Activated CD4-positive, alpha-beta T cell treated with anti-CD3 and anti-CD28 coated beads, Interleukin-2, amount 10 ng/mL, durations not matched to agents 24 days and 14 days (primary cell): ENCODE measurements at places on chromosomes 11 and 22. TPM values are rescaled to one million over a fixed set of nuclear protein-coding genes. Genes with fewer than 3 reads are reported as not detected.
A peak's percentile ranks its signal among the peaks of the same experiment; 100 is the strongest.

GRCh38 chr22:31923136-31923535, 21.2 kb upstream of the YWHAH start:
- DNase-seq, result no peak
- H3K36me3 ChIP-seq, result no peaks in the 10 kb centered on the region

The TRIM6 gene
- 0.14 and 0.62 TPM in 2 replicates for total RNA-seq

DNA sequence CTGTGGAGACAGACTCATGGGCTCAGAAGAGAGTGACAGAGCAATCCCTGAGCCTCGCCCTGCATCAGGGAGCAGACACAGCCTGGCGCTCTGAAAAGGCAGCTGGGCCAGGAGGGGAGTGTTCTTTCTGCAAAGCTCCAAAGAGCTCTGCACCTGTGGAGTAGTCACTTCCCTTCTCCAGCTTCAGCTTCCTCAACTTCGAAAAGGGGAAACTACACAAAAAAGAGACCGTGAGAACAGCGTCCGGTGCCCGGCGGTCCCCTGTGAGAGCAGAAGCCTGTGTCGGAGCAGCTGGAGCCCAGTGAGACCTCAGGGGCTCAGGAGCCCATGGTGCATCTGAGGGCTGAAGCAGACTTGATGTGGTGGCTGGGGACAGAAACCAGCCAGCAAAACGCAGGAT, 35.1 kb downstream of the TP53I11 start:
- DNase-seq, result no peak
- peaks cover 4% of the 10 kb centered on the region for H3K4me1 ChIP-seq
- H3K27ac ChIP-seq, result no peak overlapping the region
- H3K36me3 ChIP-seq, result no peaks in the 10 kb centered on the region
- no peaks in the 10 kb centered on the region for H3K27me3 ChIP-seq

- H3K27ac ChIP-seq, result no peak overlapping the region
- peaks cover 14% of the 10 kb centered on the region for H3K4me1 ChIP-seq
- H3K4me3 ChIP-seq, result no peak overlapping the region
- no peaks in the 10 kb centered on the region for H3K36me3 ChIP-seq
- DNase-seq, result no peak
Measured at GRCh38 chr22:30044369-30044768, 35.9 kb upstream of the HORMAD2 start.

DNA sequence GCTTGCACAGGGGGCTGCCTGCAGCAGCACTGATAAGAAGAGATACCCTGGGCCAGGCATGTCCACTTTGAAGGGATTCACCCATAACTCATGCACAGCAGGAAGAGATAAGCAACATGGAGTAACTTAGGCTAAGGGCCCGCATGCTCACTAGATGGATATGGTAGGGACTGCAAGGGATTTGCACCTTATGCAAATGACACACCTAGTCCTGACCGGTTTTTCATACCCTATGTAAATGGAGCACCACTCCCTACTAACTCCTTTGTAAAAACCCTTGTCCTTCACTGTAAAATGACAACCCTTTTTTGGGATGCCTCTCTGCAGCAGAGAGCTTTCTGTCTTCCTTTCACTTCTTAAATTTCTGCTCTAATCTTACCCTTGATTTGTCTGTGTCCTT, 658.9 kb upstream of the CCDC179 start:
- no peak for DNase-seq
- no peaks in the 10 kb centered on the region for H3K36me3 ChIP-seq
- H3K27me3 ChIP-seq, result no peaks in the 10 kb centered on the region
- no peak overlapping the region for H3K4me3 ChIP-seq
- no peak overlapping the region for H3K27ac ChIP-seq

DNA sequence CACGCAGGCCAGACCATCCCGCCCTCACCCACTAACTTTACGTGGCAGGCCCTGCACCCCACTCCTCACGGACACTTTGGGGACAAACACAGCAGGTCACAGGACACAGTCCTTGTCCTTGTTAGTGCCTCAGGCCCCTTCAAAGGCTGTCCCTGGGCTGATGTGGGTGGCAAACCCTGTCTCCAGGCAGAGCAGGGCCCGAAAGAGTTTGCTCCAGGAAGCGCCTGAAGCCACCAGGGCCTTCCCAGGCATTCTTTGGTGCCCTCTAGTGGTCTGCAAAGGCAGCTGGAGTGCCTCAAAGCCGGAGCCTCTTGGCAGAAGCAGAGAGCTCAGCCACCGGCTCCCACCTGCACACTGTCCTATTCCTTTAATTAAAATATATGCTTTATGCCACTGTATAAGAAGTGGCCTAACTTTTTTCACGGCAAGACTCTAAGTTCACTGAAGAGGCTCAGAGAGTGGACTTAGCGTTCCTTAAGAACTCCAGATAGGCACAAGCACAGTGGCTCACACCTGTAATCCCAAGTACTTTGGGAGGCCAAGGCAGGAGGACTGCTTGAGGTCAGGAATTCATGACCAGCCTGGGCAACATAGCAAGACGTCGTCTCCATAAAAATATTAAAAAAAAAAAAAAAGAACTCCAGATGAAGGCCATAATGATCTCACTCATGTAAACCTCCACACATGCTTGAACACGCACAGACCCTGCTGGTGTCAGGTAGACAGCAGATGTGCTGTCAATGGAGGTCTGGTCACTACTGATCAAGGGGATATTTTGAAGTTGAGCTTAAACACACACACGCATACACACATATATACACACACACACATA, 11.1 kb downstream of the TXN2 start:
- H3K27ac ChIP-seq, result peak overlapping the region; percentile 48
- H3K27me3 ChIP-seq, result no peaks in the 10 kb centered on the region
- peak; percentile 95 for DNase-seq

- H3K27ac ChIP-seq, result no peak overlapping the region
- DNase-seq, result no peak
- no peak overlapping the region for H3K4me3 ChIP-seq
- no peaks in the 10 kb centered on the region for H3K4me1 ChIP-seq
- H3K27me3 ChIP-seq, result peaks cover 2% of the 10 kb centered on the region
Measured at GRCh38 chr11:83521647-83522596, 235.8 kb upstream of the CCDC90B start.

The CHRM4 gene
- total RNA-seq, result 0.80 and 0.84 TPM in 2 replicates

The LUZP2 gene
- total RNA-seq, result not detected in 2 replicates

- no peak overlapping the region for H3K4me3 ChIP-seq
- H3K4me1 ChIP-seq, result no peaks in the 10 kb centered on the region
- no peaks in the 10 kb centered on the region for H3K36me3 ChIP-seq
- H3K27me3 ChIP-seq, result no peaks in the 10 kb centered on the region
Measured at GRCh38 chr11:27868226-27868625, 168.0 kb upstream of the BDNF start.

The RIMBP3C gene
- 0.19 and 0.26 TPM in 2 replicates for total RNA-seq

GRCh38 chr11:40129266-40129665, 1330.2 kb downstream of the LRRC4C start:
- no peak overlapping the region for H3K27ac ChIP-seq
- no peaks in the 10 kb centered on the region for H3K36me3 ChIP-seq
- no peaks in the 10 kb centered on the region for H3K27me3 ChIP-seq
- H3K4me3 ChIP-seq, result no peak overlapping the region
- DNase-seq, result no peak

The LMO2 gene
- total RNA-seq, result not detected in 2 replicates

DNA sequence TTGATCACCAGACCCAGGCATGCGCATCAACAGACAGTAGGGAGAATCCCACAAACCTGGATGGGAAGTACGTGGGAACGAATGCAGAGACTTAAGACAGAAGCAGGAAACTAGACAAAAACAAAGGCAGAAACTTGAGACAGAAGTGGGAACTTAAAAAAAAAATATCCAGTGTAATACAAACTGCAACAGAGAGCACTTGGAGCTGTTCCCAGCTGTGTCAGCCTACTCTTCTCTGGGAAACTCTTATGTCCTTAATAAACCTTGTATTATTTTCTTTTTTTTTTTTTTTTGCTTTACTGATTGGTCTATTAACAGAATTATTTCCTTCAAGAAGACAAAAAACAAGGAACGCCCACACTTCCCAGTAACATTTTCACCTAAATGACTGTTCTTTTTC, 1818.1 kb upstream of the RAG2 start:
- no peak overlapping the region for H3K27ac ChIP-seq
- H3K4me3 ChIP-seq, result no peak overlapping the region
- no peaks in the 10 kb centered on the region for H3K36me3 ChIP-seq
- H3K4me1 ChIP-seq, result no peaks in the 10 kb centered on the region
- DNase-seq, result no peak

The GPHA2 gene
- not detected in 2 replicates for total RNA-seq

DNA sequence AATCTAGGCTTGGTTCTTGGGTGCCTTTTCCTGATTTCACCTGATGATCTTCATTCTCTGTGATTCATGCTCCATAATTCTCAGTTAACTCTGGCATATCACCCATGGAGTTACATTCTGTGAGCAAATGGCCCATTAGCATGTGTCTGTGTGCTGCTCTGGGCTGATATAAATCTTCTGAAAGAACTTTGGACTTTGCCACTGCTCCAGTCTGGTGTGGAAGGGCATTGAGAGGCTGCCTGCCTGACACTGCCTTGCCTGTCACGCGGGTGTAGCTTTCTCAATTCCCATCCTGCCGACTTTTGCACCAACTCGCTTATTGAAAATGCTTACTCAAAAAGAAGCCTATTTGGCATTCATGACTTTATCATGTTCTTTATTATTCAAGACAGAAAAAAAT, 42.2 kb downstream of the FAT3 start:
- DNase-seq, result no peak
- H3K27ac ChIP-seq, result no peak overlapping the region
- H3K36me3 ChIP-seq, result no peaks in the 10 kb centered on the region
- H3K27me3 ChIP-seq, result no peaks in the 10 kb centered on the region
- no peaks in the 10 kb centered on the region for H3K4me1 ChIP-seq
- no peak overlapping the region for H3K4me3 ChIP-seq
